ENCODE measurements at places on chromosomes 5 and 9. TPM values are rescaled to one million over a fixed set of nuclear protein-coding genes. Genes with fewer than 3 reads are reported as not detected.

Gene PBX3
- total RNA-seq = 62.4 TPM

Gene SLC22A4
- total RNA-seq = 3.4 TPM

Gene SSBP2
- 34.3 TPM for total RNA-seq

Gene SURF4
- 275 TPM for total RNA-seq

Gene PAEP
- not detected for total RNA-seq

Gene EGFLAM
- 0.08 TPM for total RNA-seq

Gene CD74
- total RNA-seq = 0.41 TPM

Gene BTNL8
- not detected for total RNA-seq

Gene GHR
- total RNA-seq = 4.3 TPM

Gene FGF1
- total RNA-seq = 1.2 TPM

Gene CATSPER3
- 0.09 TPM for total RNA-seq

Gene PCA3
- not detected for total RNA-seq

Gene SLC34A1
- total RNA-seq = not detected

Gene CCDC112
- 30.7 TPM for total RNA-seq

Gene PDE6A
- total RNA-seq = not detected

Gene IFNA21
- not detected for total RNA-seq

Gene TMEM174
- not detected for total RNA-seq

Gene FBXO10
- 7.6 TPM for total RNA-seq

Gene OTULINL
- 0.33 TPM for total RNA-seq

Gene PCDHGB1
- 3.1 TPM for total RNA-seq

Gene SYK
- total RNA-seq = not detected

Gene GFPT2
- 54.4 TPM for total RNA-seq

Gene GABRG2
- total RNA-seq = not detected

Gene SLC22A5
- 6.5 TPM for total RNA-seq

Gene NHP2
- total RNA-seq = 162 TPM

Gene FBXL7
- 12.6 TPM for total RNA-seq

Gene C1QTNF2
- 2.0 TPM for total RNA-seq

Gene BTNL9
- not detected for total RNA-seq

Gene OR1J2
- total RNA-seq = not detected

Gene NEK6
- total RNA-seq = 44.7 TPM

Gene TAF11L10
- total RNA-seq = not detected
